ENCODE measurements at places on chromosomes 2 and 18.

GRCh38 chr2:234257859-234258561, 207.5 kb downstream of the SPP2 start:
- no peak for DNase-seq

DNA sequence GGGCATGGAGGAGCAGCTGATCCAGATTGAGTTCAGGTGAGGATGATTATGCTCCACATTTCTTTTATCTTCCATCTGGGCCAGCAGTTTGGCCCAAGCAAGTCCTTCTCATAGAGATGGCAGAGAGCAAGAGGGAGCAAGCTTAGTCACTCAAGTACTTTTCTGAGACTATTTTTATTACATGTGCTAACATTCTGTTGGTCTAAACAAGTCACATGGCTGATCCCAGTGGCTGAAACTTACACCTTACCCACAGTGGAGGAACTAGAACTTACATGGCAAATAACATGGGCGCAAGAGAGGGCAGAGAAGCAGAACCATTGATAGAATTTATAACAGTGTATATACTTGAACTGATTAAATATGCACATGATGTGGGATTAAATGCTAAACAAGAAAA, 105.7 kb downstream of the KYNU start:
- DNase-seq, result no peak

DNA sequence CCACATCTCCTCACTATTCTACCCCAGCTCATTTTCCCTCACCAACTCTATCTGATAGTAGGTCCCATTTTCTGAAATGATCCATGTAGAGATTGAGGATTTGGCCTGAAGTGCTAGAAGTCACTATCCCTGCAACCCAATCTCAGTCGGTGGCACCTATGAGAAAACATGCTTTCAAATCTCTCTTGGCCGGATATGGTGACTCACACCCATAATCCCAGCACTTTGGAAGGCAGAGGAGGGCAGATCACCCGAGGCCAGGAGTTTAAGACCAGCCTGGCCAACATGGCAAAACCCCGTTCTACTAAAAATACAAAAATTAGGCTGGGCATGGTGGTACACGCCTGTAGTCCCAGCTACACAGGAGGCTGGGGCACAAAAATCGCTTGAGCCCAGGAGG, 19.1 kb upstream of the MARCHF4 start:
- no peak for DNase-seq

GRCh38 chr2:232261776-232262175, 116.8 kb upstream of the ALPP start:
- DNase-seq, result no peak

- no peak for DNase-seq
Measured at GRCh38 chr2:12486205-12487118, 230.3 kb upstream of the TRIB2 start.

GRCh38 chr2:239294571-239295054, 106.2 kb downstream of the HDAC4 start:
- DNase-seq, result no peak

GRCh38 chr2:181308766-181309515, 148.2 kb upstream of the ITGA4 start:
- no peak for DNase-seq

GRCh38 chr18:40985436-40985835, 969.6 kb upstream of the PIK3C3 start:
- DNase-seq, result no peak

DNA sequence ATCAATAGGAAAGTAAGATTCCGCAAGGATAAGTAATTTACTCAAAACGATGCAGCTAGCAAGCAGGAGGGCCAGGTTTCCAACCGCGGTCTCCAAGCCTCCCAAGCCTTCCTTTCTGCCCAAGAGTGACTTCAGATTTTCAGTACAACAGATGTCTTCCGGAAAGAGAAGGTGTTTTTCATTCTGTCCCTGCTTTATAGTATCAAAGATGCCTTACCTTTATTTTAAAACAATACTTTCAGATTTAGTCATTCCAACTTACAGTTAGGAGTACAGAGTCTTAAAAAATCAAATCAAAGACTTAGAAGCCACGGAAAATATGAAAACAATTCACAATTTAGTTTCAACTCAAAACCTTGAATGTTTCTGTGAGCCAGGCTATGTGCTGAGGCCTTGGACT, 43.6 kb downstream of the CYB5A start:
- DNase-seq, result no peak

- no peak for DNase-seq
Measured at GRCh38 chr2:14706201-14706600, 73.7 kb downstream of the LRATD1 start.

DNA sequence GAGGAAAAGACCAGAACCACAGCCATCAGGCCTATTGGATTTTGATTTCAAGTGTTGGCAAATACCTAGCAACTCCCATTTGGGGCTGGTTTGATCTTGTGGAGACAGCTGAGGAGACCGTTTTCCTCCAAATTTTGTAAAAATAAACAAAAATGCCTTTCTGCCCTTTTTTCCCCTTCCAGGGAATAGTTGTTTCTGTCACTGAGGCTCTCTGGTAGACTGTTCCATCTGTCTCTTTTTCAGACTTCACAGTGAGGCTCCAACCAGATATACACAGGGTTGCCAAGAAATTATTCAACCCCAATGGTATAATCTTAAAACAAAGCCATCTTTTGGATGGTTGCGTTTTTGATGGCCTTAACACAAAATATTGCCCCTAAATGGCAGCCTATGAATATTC, 115.7 kb downstream of the ACOXL start:
- no peak for DNase-seq

DNA sequence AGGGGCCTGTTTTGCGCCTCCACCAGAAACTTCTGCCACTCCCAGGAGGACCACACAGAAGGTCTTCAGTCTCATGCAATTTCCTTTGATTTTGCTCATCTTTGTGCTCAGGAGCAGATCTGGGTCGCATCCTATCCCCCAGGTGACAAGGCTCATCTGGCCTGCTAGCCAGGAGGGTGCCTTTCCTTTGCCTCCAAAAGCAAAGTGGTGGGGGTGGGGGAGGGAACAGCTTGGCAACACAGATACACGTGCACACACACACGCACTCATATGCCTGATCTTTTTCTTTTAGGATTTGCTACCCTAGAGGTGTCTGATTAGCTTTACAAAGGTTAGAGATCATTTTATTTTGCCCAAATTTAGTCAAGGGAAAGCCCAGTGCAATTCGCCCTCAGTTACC, 13.8 kb upstream of the SPATA3 start:
- no peak for DNase-seq

GRCh38 chr2:150339951-150340350, 147.5 kb downstream of the RND3 start:
- DNase-seq, result no peak

DNA sequence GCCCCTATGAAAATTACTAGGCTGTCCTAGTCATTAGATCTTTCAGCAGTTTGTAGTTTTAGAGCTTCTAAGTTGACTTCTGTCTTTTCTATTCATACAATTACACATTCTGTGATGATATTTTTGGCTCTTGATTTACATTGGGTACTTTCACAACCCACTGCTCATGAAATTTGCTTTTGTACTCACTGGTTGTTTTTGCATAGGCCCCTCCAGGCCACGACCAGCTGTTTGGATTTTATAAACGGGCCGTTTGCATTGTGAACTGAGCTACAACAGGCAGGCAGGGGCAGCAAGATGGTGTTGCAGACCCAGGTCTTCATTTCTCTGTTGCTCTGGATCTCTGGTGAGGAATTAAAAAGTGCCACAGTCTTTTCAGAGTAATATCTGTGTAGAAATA, 193.8 kb downstream of the RPIA start:
- DNase-seq, result no peak

DNA sequence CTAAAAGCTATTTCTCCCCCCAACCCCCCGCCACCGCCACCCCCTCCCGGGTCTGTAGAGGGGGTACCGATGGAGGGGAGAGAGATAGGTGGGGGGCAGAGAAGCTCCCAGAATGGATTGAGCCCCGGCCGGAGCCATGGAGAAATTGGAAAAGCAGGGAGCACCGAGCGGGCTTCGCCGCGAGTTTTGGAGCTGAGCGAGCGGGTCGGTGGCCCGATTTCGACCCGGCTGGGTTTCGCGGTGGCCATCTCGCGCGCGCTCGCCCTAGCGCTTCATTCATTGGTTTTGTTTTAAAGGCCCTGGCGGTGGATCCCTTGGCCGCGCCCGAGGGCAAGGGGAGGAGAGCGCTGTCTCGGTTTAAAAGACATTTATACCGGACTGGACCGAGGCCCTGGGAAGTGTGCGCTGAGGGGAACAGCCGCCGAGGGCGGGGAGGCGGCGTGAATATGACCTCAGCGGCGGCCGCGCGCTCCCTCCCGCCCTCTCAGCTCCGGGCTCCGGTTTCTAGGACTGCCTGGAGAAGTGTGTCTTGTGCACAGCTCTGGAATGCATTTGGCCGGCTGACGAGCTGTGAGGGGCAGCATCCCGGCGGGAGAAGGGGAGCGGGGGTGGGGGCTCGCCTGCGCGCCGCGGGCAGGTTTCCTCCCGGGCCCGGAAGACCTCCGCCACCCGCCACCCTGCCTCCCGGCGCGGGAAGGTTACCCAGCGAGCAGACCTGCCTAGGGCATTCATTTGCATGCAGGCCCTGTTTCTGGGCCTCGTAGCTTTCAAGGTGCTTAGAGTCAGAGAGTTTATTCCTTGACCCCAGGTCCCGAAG, 1.7 kb upstream of the SMAD7 start:
- DNase-seq, result peak; percentile 31

- DNase-seq, result no peak
Measured at GRCh38 chr2:217897091-217897715, 105.6 kb downstream of the TNS1 start.

- DNase-seq, result no peak
Measured at GRCh38 chr2:186590759-186591505, 1.1 kb downstream of the ITGAV start.

DNA sequence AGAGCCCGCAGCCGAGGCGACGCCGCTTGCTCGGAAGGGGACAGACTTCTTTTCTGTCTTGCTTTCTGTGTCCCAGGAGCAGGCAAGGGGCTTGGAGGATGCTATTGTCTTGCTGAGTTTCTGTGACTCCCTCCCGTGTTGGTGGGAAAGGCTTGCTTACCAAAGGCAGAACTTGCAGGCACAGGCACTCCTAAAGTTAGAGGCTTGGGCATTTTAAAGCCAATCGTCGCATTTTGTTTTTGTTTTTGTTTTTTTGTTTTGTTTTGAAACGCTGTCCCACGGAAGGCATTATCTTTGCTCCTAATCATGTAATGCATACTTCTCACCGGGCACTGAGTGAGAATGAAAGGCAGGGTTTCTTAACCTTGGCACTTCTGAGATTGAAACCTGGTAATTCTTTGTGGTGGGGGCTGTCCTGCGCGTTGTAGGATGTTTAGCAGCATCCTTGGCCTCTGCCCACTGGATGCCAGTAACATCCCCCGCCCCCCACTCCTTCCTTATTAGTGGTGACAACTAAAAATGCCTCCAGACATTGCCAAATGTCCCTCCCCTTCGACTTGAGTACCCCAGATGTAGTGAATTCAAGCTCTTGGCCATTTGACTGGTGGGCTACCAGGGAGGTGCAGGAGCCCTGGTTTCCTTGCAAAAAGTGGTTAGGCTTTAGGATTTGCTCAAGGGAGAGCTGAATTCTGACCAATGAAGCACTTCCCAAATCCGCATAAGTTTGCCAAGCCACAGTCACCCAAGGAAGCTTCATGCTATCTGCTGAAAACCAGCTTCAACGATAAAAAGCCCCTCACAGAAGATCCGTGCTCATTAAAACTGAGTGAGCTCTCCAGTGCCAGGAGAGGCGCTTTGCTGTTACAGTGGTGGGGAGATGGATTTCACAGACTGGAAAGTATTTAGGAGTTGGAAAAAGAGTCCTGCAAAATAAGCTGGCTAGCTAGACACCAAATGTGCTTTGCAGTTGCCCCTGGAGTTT, 1.2 kb downstream of the ANTXR1 start:
- DNase-seq, result no peak

GRCh38 chr2:234588054-234588430, 91.2 kb upstream of the ARL4C start:
- no peak for DNase-seq

- DNase-seq, result no peak
Measured at GRCh38 chr2:233259730-233260129, 8.3 kb downstream of the ATG16L1 start.

DNA sequence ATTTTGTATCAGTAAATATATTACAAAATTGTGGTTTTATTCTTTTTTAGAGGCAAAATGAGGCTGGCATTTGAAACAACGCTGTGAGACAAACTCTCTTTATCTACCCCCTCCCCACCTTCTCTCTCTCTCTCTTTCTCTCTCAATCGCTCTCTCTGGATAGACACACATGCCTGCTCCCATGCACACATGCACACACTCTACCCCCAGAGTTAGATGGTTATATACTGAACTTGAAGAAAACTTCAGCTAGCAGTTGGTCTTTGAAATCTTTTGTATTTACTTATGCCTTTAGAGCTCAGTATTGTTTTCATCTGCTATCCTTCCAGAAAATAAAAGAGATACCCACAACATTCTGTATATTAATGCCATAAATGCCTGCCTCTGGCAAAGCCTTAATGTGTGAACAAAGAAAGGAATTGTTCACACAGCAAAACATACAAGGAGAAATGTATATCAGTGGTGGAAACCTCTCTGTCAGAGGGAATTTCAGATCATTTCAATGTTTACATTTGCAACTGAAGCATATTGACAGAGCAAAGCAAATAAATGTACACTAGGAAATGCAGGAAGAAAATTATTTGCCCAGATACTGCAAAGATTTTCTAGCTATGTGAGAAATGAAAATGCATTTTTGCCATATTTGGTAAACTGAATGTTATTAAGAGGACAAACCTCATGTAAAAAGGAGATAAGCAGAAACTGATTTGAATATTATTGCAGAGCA, 217.0 kb upstream of the UBE2E3 start:
- no peak for DNase-seq

GRCh38 chr2:119157850-119158511, 570 bp downstream of the C1QL2 start:
- no peak for DNase-seq

DNA sequence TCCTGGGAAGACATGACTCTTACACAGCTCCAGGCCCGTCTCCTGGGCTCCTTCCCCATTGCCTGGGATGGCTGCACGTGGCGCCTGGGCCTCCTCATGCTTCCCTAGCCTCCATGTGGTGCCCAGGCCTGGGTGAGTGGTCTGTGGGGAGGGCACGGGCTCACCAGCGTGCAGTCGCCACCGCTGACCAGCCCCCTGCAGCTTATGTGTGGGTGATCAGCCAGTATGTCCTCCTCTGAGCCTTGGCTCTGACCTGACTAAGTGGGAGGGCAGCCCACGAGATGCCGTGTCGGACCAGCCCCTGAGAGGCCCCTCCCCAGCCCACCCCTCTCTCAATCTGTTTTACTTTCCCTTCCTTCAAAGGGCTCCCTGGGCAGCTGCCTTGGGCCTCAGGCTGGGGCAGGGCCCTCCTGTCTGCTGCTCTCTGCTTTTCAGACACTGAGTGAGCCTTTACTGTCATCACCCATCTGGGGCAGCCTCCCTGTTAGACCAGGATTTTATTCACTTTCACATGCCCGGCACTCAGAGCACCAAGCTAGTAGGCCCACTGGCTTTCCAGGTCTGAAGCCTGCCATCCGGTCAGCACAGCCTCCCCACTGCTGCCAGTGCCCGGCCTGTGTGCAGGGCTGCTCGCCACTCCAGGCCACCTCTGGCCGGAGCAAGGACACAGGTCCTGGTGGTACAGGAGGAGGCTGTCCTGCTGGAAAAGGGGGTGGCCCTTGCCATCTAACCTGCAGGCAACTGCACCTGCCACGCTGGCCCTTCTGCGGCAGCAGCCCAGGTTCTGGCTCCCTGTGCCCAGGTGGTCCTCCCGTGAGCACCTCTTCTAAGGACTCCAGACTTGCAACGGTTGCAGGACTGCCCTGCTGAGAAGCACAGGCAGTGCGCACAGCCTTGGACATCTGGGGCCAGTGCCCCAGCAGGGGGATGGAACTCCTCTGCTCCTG, 84.9 kb upstream of the HPCAL1 start:
- DNase-seq, result no peak
